ENCODE measurements at places on chromosomes 7 and 10. TPM values are rescaled to one million over a fixed set of nuclear protein-coding genes. Genes with fewer than 3 reads are reported as not detected.

GPR146 gene
- total RNA-seq, result not detected

DNAH11 gene
- under 0.01 TPM for total RNA-seq

NYAP1 gene
- 4.8 TPM for total RNA-seq

SPDYE5 gene
- not detected for total RNA-seq

OR2AE1 gene
- total RNA-seq, result not detected
